ENCODE measurements at places on chromosomes 6 and 20. TPM values are rescaled to one million over a fixed set of nuclear protein-coding genes. Genes with fewer than 3 reads are reported as not detected.

DNA sequence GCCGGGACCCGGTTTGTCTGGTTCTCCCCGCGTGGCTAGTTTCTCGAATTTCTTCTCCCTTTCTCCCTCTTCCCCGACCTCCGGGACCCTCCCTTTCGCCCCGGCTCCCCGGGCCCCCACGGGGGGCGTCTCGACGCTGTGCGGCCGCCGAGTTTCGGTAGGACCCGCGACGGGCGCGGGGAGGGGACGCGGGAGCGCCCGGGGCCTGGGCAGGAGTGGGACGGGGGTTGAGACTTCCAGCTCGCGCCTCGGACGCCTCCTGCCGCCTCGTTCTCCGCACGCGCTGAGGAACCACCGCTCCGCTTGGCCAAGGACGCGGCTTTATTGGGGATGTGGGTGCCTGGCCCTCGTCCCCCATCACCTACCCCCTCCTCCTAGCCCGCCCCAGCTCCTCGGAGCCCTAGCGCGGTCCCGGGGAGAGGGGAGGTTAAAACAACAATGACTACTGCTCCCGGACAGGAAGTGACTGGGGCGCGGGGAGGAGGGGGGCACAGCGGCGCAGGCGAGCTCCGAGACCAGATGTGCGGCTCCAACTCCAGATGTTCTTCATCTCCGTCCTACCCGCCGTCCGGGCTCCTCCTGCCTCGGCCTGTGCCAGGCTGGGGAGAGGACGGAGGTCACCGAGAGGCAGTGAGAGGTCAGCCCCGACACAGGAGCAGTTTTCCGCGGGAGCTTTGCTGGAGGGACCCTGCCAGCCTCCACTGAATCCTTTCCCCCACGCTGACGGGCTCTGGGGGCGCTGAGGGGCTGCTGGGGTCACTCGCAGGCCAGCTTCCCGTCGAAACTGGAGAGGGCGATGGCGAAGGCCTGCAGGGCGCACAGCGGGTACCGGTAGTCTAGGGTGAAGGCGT, 917 bp upstream of the TEAD3 start:
- peak overlapping the region; percentile 71 for H3K4me3 ChIP-seq
- peaks cover 11% of the 10 kb centered on the region for H3K27me3 ChIP-seq
- no peaks in the 10 kb centered on the region for H3K36me3 ChIP-seq
- H3K4me1 ChIP-seq, result peaks cover 14% of the 10 kb centered on the region
- peak; percentile 69 for DNase-seq
- no peak overlapping the region for H3K27ac ChIP-seq

GRCh38 chr20:50194831-50195523, 4.3 kb downstream of the CEBPB start:
- H3K27me3 ChIP-seq, result no peaks in the 10 kb centered on the region
- H3K27ac ChIP-seq, result peak overlapping the region; percentile 28
- peaks cover 19% of the 10 kb centered on the region for H3K4me1 ChIP-seq

DNA sequence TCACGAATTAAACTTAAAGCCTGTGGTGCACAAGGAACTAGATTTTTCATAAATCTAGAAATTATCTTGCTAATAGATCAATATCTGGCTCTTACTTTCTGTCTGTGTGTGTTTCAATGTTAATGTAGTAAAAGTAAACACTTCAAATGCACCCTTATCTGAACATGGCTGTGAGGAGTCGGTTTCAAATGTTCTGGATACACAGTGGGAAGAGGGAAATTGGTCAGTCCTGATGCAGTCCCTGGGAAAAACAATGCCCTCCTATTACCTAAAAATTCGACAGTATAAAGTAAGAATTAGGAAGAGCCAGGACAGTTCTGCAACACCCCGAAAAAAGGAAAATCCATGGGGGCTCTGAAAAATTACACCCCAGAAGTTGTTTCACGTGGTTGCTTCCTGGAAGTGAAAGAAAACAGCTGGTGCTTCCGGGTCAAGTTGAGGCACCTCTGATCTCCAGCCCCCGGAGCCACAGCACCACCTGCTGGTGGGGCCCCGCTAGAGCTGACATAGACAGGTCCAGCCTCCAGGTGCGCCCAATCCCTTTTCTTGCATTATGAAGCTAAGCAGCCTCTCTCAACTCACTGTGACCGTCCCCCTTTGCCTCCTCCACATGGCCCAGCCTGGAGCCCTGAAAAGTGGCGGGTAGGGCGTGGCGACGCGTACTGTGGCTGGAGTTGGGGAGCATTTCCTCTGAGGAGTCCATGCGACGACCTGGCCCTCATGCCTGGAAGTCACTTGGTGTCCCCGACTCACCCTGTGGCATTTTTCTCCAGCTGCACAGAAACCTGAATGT, 8.3 kb downstream of the SEMG2 start:
- H3K4me1 ChIP-seq, result no peaks in the 10 kb centered on the region
- peak; percentile 75 for DNase-seq
- no peak overlapping the region for H3K4me3 ChIP-seq
- no peaks in the 10 kb centered on the region for H3K36me3 ChIP-seq
- peaks cover 18% of the 10 kb centered on the region for H3K27me3 ChIP-seq

Gene C4B
- 5.5 TPM for total RNA-seq

- peaks cover 3% of the 10 kb centered on the region for H3K36me3 ChIP-seq
- peaks cover 6% of the 10 kb centered on the region for H3K4me1 ChIP-seq
- no peak overlapping the region for H3K4me3 ChIP-seq
- no peak for DNase-seq
Measured at GRCh38 chr6:148885136-148885865, 138.5 kb downstream of the UST start.

All from activated CD4-positive, alpha-beta memory T cell treated with anti-CD3 and anti-CD28 coated beads for 36 hours (primary cell).